ENCODE measurements at places on chromosomes 5 and 9.

DNA sequence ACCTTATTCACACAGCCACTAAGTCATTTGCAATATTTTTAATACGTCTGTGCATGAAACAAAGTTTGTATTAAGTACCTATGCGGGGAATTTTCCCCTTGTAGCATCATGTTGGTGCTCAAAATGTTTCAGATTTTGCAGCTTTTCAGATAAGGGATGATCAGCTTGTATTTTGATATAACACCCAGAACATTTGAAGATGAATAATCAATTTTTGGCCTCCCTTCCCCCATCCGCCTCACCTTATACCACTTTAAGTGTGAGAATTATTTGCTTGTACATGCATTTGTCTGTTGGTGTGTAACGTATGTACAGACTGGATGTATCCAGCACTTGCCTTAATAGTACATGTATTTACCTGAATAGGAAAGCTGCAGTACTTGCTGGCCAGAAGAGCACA is 1.7 kb downstream of the JAK2 start:
- DNase-seq = no peak

- DNase-seq = no peak
Observed at GRCh38 chr9:82115900-82116299, 127.3 kb downstream of the SPATA31D1 start.

GRCh38 chr5:168011096-168011495 is 280.3 kb upstream of the WWC1 start:
- DNase-seq = no peak

- no peak for DNase-seq
Observed at GRCh38 chr5:150521939-150522503, 14.1 kb downstream of the NDST1 start.

GRCh38 chr5:98705841-98706240 is 67.6 kb upstream of the RGMB start:
- no peak for DNase-seq

GRCh38 chr9:127136880-127137639 is 14.6 kb upstream of the ANGPTL2 start:
- DNase-seq = no peak

DNA sequence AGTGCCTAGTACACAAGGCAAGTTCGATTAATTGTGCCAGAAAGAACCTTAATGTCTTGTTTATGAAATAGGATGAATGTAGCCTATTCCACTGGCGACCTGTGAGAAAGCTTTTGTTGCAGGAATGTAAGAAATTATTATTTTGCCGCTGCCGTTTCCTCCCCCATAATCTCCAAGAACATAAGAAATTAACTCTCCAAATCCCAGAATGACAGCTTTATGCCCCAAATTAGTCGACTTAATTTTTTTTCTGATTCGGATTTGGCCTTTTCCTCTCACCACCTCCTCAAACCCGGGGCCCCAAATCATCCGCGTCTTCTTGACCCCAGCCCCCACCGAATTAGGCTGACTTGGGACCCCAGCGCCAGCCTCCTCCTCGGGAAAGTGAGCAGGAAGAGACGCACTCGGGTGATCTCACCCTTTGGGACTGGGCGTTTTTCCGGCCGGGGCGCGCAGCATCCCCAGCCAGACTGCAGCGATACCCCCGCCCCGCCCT is 682 bp upstream of the SPTAN1 start:
- DNase-seq = no peak

- no peak for DNase-seq
Observed at GRCh38 chr5:144485540-144485939, 314.9 kb downstream of the KCTD16 start.

GRCh38 chr5:134153657-134154056 is 23.1 kb downstream of the SKP1 start:
- DNase-seq = no peak

GRCh38 chr9:105154723-105155191 is 89.7 kb upstream of the SLC44A1 start:
- DNase-seq = no peak

- DNase-seq = peak; percentile 35
Observed at GRCh38 chr9:29212397-29213387, 1639.4 kb upstream of the C9orf72 start.

GRCh38 chr9:117697046-117697445 is 7.2 kb upstream of the TLR4 start:
- DNase-seq = no peak

- no peak for DNase-seq
Observed at GRCh38 chr9:7103367-7103766, 345.6 kb downstream of the KDM4C start.

- DNase-seq = no peak
Observed at GRCh38 chr9:117718085-117718484, 13.9 kb downstream of the TLR4 start.

GRCh38 chr9:122332083-122332482 is 38.7 kb upstream of the PTGS1 start:
- no peak for DNase-seq

DNA sequence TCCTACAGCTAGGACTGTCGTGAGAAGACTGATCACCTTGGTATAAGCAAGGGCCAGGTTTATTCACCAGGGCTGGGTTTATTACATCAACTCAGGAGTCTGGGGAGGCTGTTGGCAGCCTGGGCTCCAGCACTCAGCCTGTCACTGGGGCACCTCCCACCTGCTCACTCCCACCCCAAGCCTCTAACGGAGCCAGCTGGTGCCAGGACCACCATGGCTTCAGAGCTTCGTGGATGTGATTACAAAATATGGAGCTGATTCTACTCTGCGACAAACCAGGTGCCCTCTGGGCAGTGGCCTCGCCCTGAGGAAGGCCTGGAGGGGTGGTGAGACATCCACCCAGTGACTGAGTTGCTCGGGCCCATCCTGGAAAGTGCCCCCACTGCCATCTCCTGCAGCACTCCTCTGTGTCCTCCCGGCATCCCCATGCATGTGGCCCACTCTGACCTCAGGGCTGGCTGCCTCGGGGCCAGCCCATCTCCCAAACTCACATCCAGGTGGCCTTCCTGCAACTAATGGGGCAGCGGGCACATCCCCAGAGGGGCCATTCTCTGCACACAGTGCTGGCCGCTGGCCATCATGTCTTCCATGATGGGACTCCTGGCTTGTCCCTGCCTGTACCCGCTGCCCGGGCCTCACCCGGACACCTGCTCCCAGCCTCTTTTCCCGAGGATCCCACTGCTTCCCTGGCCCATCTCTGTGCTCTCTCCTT is 49.6 kb downstream of the SECISBP2 start:
- no peak for DNase-seq

DNA sequence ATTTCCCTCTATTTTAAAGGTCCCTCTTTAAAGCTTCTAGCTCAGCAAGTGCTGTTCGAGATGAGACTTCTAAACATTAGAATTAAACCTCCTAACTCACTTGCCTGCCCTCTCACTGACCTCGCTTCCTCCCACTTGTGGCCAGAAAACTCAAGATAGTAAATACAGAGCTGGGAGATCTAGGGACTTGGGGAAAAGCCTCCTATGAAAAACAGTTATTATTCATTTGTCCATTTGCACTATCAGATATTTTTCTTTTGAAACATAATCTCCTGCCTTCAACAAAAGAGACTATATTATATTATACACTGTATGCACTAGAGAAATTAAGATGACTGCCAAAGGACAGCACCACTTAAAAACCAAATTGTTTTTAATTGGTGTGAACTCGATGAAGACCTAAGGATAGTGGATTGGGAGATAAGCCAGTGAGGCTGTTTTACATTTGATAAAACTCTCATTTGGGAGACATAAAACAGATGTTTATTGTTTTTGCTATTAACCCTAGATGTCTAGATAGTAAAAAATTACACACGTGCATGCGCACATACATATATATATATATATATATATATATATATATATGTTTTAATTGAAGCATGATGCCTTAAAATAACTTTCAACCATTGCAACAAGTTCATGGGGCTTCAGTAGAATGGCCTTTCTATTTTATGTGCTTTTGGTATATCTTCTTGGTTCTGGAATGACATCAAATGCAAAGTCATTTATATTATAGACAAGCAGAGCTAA is 229.4 kb downstream of the ADAMTSL1 start:
- no peak for DNase-seq

DNA sequence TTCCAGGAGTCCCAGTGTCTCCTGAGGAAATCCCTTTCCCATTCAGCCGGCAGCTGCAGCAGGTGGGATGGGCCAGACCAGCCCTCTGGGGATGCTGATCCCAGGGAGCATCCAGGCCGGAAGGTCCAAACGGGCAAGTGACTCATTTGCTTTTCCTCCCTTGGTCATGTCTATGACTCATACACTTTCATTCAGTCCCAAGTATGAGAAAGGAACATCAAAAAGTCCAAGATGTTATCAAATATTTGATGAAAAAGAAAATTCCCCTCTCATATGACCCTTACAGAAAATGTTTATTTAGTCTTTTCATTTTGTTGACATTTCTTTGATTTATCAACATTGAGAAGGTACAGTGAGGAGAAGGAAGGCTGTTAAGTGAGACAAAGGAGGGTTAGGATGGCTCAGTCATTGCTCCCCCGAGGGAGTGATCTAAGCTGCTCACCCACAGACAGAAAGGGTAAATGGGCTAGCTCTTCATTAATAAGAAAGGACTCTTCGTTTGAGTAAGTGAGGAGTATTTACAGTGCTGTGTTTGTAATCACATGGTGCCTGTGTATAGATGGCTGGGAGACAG is 117.6 kb upstream of the ANKRD55 start:
- peak; percentile 69 for DNase-seq

- no peak for DNase-seq
Observed at GRCh38 chr9:78029551-78030295, 1.9 kb downstream of the GNAQ start.

DNA sequence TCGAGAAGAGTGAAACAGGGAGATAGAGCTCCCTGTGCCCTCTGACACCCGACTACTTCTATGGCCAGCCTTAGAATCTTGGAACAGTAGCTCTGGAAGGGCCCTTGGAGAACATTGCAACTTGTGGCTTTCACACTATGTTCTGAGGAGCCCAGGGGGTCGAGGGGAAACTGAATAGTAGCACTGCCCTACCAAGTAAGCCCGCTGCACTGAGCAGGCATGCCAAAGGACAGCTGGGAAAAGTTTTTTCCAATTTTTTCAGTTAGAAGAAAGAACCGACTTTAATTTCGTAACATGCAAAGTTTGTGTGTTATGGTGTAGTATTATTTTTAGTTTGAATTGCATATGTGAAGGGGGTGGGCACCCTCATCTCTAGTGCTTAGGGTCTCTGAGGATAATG is 10.9 kb downstream of the SMIM3 start:
- DNase-seq = no peak

GRCh38 chr9:16901590-16901989 is 31.1 kb upstream of the BNC2 start:
- no peak for DNase-seq

DNA sequence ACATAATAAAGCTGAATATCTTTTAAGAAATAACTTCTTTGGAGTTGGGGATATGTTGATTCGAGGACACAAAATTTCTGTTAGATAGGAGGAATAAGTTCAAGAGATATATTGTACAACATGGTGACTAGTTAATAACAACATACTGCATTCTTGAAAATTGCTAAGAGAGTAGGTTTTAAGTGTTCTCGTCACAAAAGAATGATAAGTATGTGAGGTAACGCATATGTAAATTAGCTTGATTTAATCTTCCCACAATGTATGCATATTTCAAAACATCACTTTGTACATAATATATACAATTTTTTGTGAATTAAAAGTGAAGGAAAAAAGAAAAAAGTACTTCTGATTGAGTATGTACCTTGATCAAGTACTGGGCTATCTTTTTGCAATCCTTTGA is 428.0 kb upstream of the TRPC7 start:
- DNase-seq = no peak

DNA sequence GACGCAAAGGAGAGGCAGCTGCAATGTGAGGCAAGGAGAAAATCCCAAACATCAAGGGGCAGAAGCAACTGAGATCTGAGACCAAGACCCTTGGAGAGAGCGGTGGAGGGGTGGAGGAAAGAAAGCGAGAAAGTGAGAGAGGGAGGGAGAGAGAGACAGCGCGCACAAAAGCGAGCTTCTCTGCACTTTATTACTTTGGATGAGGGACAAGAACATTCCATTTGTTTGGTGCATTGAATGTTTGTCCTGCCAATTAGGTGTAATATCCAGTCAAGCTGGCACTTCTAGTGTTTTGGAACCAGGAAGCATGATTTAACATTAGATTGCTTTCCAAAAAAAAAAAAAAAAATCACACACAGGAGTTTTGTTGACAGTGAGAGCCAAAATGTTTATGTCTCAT is 1.4 kb downstream of the CAST start:
- DNase-seq = no peak

DNA sequence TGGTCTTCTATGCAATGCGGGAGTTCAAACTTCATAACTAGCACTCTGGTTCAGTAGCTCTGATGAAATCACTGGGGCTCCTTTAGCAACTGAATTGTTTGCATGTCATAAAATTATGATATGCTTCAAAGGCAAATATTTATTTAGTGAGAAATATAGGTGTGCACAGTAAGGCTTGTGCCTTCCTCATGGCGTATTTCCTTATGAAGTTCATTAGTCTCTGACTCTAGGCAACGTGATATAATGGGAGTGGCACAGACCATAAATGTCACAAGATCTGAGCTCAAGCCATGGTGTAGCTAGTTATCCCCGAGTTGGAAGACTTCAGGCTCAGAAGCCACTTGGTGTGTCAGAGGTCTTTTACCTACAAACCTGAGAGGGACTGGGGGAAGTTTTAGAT is 35.5 kb downstream of the PIP5K1B start:
- DNase-seq = peak; percentile 34

DNA sequence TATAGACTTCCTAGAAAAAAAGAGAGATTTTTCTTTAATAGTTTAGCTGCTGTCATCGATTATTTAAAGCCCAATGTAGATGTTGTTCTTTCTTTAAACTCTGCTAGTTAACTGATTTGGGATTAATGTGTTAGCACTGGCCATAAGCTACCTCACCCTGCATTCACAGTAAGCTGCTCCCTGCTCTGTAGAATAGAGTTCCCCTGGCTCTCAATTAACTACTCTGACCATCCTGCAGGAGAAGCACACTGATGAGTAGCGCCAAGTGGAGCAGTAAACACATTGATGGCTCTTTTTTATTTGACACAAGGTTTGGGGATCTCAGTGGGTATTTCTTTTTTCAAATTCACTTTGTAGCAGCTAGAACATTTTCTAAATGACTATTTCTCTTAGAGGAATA is 807.9 kb upstream of the ZNF608 start:
- no peak for DNase-seq

DNA sequence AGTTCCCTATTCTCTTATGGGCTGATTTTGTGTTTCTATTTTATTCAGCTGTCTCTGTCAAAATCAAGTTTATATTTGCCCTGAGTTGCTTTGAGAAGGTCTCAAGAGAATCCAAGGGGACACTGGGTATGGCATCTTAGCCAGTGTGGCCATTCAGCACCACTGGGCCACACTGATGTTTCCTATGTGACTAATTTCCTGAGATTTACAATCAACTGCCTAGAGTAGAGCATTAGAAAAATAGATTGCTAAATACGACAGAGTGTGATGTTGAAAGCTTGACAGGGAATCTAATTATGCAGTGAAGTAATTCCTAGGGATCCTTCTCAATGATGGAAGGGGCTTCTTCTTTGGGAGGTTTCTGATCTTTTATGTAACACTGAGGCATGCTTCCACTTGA is 141.7 kb downstream of the SV2C start:
- DNase-seq = no peak

GRCh38 chr5:149584121-149584520 is 2.8 kb downstream of the ARHGEF37 start:
- no peak for DNase-seq

Data from Calu3 (cell line).